ENCODE measurements at places on chromosomes 2 and 18.
A peak's percentile ranks its signal among the peaks of the same experiment; 100 is the strongest.

- no peak overlapping the region for H3K4me3 ChIP-seq
- no peak overlapping the region for H3K27ac ChIP-seq
- H3K4me1 ChIP-seq = no peaks in the 10 kb centered on the region
- DNase-seq = no peak
Measured at GRCh38 chr2:232574674-232575403, 24.4 kb downstream of the EIF4E2 start.

DNA sequence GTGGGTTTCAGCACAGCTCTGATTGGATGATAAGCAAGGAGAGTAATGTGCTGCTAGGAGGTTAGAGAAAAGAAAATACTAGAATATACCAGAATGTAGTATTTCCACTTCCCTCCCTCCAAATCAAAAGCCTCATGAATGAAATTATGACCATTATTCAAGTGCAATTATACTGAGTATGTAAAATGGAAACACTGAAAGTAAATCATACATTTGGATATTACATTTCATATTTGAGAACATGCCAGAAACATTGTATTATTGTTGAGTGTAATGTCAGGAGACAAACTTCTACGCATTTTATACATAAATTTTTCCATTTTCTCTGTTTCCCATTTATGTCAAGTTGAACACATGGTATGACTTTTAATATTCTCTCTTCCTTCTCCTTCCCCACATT is 942 bp upstream of the CETN1 start:
- H3K27ac ChIP-seq = no peak overlapping the region
- H3K36me3 ChIP-seq = no peaks in the 10 kb centered on the region
- no peak overlapping the region for H3K4me3 ChIP-seq
- H3K27me3 ChIP-seq = no peaks in the 10 kb centered on the region

GRCh38 chr2:220858101-220858500 is 714.0 kb downstream of the EPHA4 start:
- no peak for DNase-seq
- no peak overlapping the region for H3K4me3 ChIP-seq
- no peaks in the 10 kb centered on the region for H3K27me3 ChIP-seq
- no peaks in the 10 kb centered on the region for H3K36me3 ChIP-seq
- no peak overlapping the region for H3K27ac ChIP-seq

- no peak within 1 kb of the TSS for H3K27ac ChIP-seq
- H3K4me1 ChIP-seq = peaks cover 32% of the 10 kb centered on the region
- peak within 1 kb of the TSS; percentile 58 for H3K4me3 ChIP-seq
- peaks cover 8% of the 10 kb centered on the region for H3K27me3 ChIP-seq
Measured at GRCh38 chr18:62324917-62325805, at the start of gene TNFRSF11A. TNFRSF11A (plus strand) TSS chr18:62325310; CDS start chr18:62325353, 43 bp downstream.

DNA sequence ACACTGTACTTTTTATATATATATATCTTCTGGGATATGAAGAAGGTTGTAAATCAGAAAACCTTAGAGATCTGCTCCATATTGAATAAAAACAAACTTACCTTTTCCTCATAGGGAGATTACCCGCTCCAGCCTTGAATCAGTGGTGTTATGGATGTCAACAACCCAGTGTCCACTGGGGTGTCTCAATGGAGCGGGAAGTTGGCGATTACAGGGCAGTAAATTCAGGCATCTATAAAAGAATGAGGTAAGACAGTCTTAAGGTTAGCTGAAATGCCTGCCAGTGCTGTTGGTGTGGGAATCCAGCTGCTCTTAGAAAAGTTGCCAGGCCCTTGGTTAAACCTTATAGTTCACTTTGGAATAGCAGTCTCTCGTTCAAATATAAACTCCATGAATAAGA is 102.3 kb downstream of the R3HDM1 start:
- H3K4me1 ChIP-seq = no peaks in the 10 kb centered on the region
- H3K36me3 ChIP-seq = peaks cover 7% of the 10 kb centered on the region
- H3K27ac ChIP-seq = no peak overlapping the region
- no peak overlapping the region for H3K4me3 ChIP-seq
- H3K27me3 ChIP-seq = no peaks in the 10 kb centered on the region

GRCh38 chr2:164542581-164543021 is 78.7 kb downstream of the GRB14 start:
- DNase-seq = no peak
- H3K36me3 ChIP-seq = no peaks in the 10 kb centered on the region
- peaks cover 3% of the 10 kb centered on the region for H3K4me1 ChIP-seq
- no peak overlapping the region for H3K27ac ChIP-seq
- H3K4me3 ChIP-seq = no peak overlapping the region

- no peak for DNase-seq
- no peaks in the 10 kb centered on the region for H3K36me3 ChIP-seq
- no peaks in the 10 kb centered on the region for H3K4me1 ChIP-seq
- no peaks in the 10 kb centered on the region for H3K27me3 ChIP-seq
- no peak overlapping the region for H3K27ac ChIP-seq
Measured at GRCh38 chr2:224147174-224147573, 108.1 kb upstream of the SERPINE2 start.

- H3K36me3 ChIP-seq = no peaks in the 10 kb centered on the region
- no peaks in the 10 kb centered on the region for H3K27me3 ChIP-seq
- DNase-seq = no peak
- H3K27ac ChIP-seq = no peak overlapping the region
- H3K4me1 ChIP-seq = peaks cover 25% of the 10 kb centered on the region
- H3K4me3 ChIP-seq = peak overlapping the region; percentile 6
Measured at GRCh38 chr18:79519751-79520477, 124.2 kb downstream of the NFATC1 start.

- no peak overlapping the region for H3K4me3 ChIP-seq
- no peak overlapping the region for H3K27ac ChIP-seq
- no peaks in the 10 kb centered on the region for H3K36me3 ChIP-seq
- H3K4me1 ChIP-seq = no peaks in the 10 kb centered on the region
- no peaks in the 10 kb centered on the region for H3K27me3 ChIP-seq
Measured at GRCh38 chr2:199485732-199486335, 28.1 kb upstream of the SATB2 start.

DNA sequence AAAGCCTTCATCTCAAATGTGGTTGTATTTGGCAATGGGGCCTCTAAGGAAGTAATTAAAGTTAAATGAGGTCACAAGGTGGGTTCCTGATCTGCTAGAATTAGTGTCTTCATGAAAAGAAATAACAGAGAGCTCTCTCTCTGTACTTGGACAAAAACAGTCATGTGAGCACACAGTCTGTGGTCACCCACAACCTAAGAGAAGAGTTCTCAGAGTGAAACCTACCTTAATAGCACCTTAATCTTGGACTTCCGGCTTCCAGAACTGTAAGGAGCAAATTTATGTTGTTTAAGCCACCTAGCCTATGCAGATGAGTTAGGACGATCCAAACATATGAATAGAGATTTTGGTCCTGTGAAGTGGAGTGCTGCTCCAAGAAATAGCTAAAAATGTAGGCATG is 758.9 kb downstream of the LRRTM4 start:
- H3K4me1 ChIP-seq = no peaks in the 10 kb centered on the region
- no peak overlapping the region for H3K27ac ChIP-seq
- H3K4me3 ChIP-seq = no peak overlapping the region
- H3K27me3 ChIP-seq = no peaks in the 10 kb centered on the region
- H3K36me3 ChIP-seq = no peaks in the 10 kb centered on the region

- H3K4me1 ChIP-seq = peaks cover 45% of the 10 kb centered on the region
- no peak overlapping the region for H3K4me3 ChIP-seq
- H3K27ac ChIP-seq = peak overlapping the region; percentile 83
- peak; percentile 46 for DNase-seq
- H3K36me3 ChIP-seq = no peaks in the 10 kb centered on the region
- H3K27me3 ChIP-seq = no peaks in the 10 kb centered on the region
Measured at GRCh38 chr18:9827793-9828505, 57.8 kb upstream of the TXNDC2 start.

GRCh38 chr2:55859875-55860274 is 63.7 kb downstream of the EFEMP1 start:
- no peaks in the 10 kb centered on the region for H3K36me3 ChIP-seq
- no peak for DNase-seq
- no peak overlapping the region for H3K27ac ChIP-seq
- H3K27me3 ChIP-seq = no peaks in the 10 kb centered on the region
- H3K4me3 ChIP-seq = no peak overlapping the region

DNA sequence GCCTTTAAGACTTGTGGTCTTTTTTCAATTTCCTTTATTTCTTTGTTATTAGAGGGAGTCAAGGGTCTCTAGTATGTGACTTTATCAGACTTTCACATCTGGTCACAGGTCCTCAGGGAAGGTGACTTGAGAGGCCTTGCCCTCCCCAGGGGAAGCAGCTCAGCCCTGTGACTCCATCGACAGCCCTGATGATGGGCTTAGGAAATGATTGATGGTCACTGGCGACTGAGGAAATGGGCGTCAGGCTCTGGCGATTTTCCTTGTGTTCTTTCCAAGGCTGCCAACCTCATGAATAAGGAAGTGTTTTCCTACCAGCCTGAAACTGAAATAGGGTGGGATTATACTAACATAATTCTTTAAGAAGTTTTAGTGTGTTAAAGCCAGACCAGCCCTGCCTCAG is 21.1 kb downstream of the SERPINE2 start:
- no peak for DNase-seq
- H3K4me1 ChIP-seq = no peaks in the 10 kb centered on the region
- H3K27ac ChIP-seq = no peak overlapping the region

DNA sequence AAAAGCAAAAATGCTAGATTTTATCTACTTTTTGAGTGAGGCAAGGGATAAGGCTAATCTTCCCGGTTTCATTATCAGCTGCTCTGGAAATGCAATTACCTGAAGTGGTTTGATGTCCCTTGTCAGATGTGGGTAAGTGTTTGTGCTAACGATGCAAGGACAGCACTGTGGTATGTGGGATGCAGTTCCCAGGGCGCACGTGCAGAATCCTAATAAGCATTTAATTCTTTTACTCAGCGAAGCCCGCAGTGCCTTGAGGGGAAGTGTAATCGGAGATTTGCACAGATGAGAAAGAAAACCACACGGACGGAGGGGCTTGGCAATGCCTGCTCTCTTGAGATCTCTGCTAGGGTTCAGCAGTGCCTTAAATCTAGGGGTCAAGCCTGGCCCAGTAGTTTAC is 108.5 kb upstream of the LYPD6 start:
- H3K27ac ChIP-seq = no peak overlapping the region
- no peaks in the 10 kb centered on the region for H3K27me3 ChIP-seq
- no peaks in the 10 kb centered on the region for H3K36me3 ChIP-seq
- H3K4me3 ChIP-seq = no peak overlapping the region
- no peaks in the 10 kb centered on the region for H3K4me1 ChIP-seq
- no peak for DNase-seq

GRCh38 chr18:59918320-59918755 is 18.5 kb downstream of the PMAIP1 start:
- H3K27ac ChIP-seq = no peak overlapping the region
- DNase-seq = peak; percentile 81
- no peaks in the 10 kb centered on the region for H3K27me3 ChIP-seq
- H3K36me3 ChIP-seq = no peaks in the 10 kb centered on the region

GRCh38 chr2:162073888-162074631 is at the start of gene DPP4:
DPP4 (minus strand) TSS chr2:162074215; CDS start chr2:162073981, 234 bp downstream.
- H3K27me3 ChIP-seq = no peaks in the 10 kb centered on the region
- H3K4me3 ChIP-seq = peak within 1 kb of the TSS; percentile 57
- peak within 1 kb of the TSS; percentile 39 for H3K27ac ChIP-seq
- peaks cover 20% of the 10 kb centered on the region for H3K4me1 ChIP-seq
- H3K36me3 ChIP-seq = no peaks in the 10 kb centered on the region

GRCh38 chr2:119744335-119744939 is 15.3 kb upstream of the PTPN4 start:
- H3K4me3 ChIP-seq = no peak overlapping the region
- peaks cover 21% of the 10 kb centered on the region for H3K4me1 ChIP-seq
- H3K27me3 ChIP-seq = no peaks in the 10 kb centered on the region
- no peak for DNase-seq
- H3K36me3 ChIP-seq = no peaks in the 10 kb centered on the region

GRCh38 chr18:56421647-56422046 is 216.7 kb downstream of the TXNL1 start:
- DNase-seq = no peak
- H3K4me1 ChIP-seq = no peaks in the 10 kb centered on the region
- H3K4me3 ChIP-seq = no peak overlapping the region
- H3K36me3 ChIP-seq = no peaks in the 10 kb centered on the region
- H3K27me3 ChIP-seq = no peaks in the 10 kb centered on the region

DNA sequence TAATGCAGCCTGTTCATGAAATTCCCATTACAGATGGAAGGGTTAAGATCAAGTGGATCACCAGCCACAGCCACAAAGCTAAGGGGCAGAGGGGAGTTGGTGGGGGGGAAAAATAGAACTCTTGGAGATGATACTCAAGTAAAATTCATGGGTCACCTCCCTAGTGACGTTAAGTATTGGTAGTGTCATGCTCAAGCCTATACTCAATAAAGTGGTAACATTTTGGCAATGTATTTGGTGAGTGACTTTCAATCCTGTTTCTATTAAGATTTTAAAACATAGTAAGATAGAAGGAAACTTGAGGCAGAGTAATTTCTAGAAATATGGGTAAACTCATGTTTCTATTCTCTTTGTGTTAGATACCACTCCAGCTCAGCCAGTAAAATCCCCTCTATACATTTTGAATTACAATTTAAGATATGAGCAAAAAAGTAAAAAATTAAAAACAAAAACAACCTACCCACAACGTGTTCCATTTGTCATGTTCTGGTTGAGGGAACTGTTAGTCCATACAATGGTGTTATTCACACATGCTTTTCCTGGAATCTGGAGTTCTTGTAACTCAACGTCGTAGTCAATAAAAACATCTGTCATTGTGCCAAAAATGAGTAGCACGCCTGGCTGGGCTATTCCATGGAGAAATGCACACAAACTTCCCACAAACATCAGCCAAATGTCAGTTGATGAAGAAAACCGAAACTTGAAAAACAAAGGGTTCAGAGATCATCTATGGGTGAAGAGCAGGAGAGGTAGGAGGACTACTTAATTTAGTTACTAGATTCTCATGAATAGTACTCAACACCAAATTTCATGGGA is 18.1 kb downstream of the ABCB11 start:
- H3K36me3 ChIP-seq = no peaks in the 10 kb centered on the region
- H3K27ac ChIP-seq = no peak overlapping the region
- no peak overlapping the region for H3K4me3 ChIP-seq
- no peak for DNase-seq

- no peaks in the 10 kb centered on the region for H3K4me1 ChIP-seq
- DNase-seq = no peak
- H3K27me3 ChIP-seq = no peaks in the 10 kb centered on the region
- no peak overlapping the region for H3K4me3 ChIP-seq
- H3K36me3 ChIP-seq = no peaks in the 10 kb centered on the region
Measured at GRCh38 chr2:99737537-99737936, 247.7 kb upstream of the REV1 start.

GRCh38 chr18:28366676-28367075 is 189.7 kb upstream of the CDH2 start:
- no peak overlapping the region for H3K27ac ChIP-seq
- no peak overlapping the region for H3K4me3 ChIP-seq
- H3K36me3 ChIP-seq = no peaks in the 10 kb centered on the region
- no peaks in the 10 kb centered on the region for H3K27me3 ChIP-seq

DNA sequence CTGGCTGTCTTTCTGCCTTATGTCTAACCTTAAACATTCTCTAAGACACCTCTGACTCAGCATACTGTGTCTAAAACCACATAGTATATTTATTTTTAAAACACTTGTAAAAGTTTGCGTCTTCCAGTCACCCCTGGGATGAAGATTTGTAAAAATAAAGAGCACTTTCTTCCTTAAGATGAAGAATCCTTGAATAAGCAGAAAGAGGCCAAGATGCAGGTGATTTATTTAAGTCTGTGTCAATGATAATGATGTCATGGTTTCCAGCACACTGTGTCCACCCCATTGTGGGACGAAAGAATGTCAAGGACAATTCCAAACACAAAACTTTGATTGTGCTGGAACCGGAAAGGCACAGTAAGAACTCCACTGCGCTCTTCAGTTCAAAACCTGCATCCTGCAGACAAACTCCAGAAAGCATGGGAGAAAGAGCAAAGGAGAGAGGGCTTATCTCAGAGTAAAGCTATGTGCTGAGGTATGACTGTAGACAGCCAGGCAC is 92.9 kb downstream of the ZEB2 start:
- H3K4me1 ChIP-seq = peaks cover 34% of the 10 kb centered on the region
- no peak for DNase-seq
- peaks cover 2% of the 10 kb centered on the region for H3K36me3 ChIP-seq
